ENCODE measurements at places on chromosomes 1 and 21.

DNA sequence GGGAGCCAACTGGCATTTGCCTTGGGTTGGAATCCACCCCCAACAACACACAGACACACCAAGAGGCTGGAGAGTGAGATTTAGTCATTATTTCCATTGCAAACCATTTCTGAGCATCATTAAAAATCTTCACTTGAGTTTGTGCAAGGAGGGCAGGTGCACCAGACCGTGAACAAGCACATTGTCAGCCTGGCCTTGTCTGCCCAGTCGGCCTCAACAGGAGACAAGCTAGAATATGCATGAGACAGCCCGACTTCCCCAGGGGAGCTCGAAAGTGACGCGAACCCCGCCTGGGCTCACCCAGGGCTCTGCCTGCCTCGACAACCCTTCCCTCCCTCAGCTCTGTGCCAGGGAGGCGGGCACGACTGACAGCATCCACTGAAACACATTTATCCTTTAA lies 15.4 kb upstream of the GUCA2B start:
- DNase-seq = no peak

DNA sequence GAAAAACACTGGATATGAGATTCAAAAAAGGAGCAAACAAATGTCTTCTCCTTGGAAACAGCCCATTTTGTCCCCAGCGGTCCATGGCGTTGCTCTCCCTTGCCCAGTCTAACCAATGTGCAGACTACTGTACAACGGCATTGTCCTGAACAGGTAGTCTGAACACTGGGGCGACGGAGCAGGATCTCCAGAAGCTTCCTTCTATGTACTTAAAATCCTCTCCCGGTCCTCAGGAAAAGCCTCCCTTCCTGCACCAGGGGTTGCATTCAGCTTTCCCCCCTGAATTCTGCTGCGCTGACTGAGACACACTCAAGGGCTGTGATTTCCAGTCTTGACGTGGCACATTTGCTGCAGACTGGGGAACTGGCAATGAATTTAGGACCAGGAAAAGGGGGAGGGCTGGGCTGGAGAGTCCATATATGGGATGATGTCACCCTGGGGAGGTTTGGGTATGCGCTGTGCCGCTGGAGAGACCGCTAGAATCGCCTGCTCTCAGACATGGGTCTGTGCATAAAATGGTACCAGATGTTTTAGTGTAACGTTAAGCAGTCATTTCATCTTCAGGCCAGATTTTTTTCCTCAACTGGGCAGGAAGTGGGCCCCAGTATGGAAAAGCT lies 275.9 kb upstream of the C1orf105 start:
- no peak for DNase-seq

GRCh38 chr1:41950820-41951219 lies 32.1 kb upstream of the HIVEP3 start:
- peak; percentile 81 for DNase-seq

DNA sequence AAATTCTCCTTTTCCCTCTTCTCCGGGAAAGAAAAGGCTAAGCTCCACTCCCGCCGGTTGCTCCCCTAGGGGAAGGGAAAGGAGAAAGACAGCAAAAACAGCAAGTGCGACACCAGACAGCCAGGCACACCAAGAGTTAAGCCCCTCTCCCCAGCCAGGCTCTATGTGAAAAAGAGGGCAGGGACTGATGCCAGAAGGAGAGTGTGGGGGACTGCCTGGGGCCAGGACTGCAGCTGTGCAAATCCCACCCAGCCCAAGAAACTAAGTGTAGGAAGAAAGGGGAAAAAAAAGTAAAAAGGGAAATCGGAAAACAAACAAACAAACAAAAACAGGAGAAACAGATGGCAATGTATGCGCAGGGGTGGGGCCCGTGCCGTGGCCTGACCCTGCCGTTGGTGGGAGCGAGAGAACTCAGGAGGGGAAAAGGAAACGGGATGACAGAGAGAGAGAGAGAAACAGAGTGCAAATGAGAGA lies 27.7 kb upstream of the FMO1 start:
- DNase-seq = no peak

DNA sequence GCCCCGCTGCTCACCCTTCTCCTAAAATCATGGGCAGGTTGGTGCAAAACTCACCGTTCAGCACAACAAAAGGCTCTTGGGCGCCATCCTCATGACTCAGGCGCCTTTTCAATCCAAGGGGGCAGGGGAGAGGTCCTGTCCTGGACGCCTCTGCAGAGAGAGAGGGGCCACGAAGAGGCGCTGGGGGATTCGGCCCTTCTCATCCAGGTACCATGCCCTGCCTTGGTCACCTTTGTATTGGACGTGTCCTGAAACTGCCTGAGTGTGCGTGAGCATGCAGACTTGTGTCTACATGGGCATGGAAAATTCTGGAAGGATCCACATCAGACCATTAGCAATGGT lies 53.5 kb downstream of the SLC37A1 start:
- DNase-seq = no peak

GRCh38 chr1:236457775-236458174 lies 63.7 kb downstream of the EDARADD start:
- peak; percentile 50 for DNase-seq

GRCh38 chr1:25794325-25794724 lies 5.7 kb upstream of the SELENON start:
- DNase-seq = no peak

GRCh38 chr1:173267453-173267945 lies 60.4 kb upstream of the TNFSF4 start:
- peak; percentile 16 for DNase-seq

DNA sequence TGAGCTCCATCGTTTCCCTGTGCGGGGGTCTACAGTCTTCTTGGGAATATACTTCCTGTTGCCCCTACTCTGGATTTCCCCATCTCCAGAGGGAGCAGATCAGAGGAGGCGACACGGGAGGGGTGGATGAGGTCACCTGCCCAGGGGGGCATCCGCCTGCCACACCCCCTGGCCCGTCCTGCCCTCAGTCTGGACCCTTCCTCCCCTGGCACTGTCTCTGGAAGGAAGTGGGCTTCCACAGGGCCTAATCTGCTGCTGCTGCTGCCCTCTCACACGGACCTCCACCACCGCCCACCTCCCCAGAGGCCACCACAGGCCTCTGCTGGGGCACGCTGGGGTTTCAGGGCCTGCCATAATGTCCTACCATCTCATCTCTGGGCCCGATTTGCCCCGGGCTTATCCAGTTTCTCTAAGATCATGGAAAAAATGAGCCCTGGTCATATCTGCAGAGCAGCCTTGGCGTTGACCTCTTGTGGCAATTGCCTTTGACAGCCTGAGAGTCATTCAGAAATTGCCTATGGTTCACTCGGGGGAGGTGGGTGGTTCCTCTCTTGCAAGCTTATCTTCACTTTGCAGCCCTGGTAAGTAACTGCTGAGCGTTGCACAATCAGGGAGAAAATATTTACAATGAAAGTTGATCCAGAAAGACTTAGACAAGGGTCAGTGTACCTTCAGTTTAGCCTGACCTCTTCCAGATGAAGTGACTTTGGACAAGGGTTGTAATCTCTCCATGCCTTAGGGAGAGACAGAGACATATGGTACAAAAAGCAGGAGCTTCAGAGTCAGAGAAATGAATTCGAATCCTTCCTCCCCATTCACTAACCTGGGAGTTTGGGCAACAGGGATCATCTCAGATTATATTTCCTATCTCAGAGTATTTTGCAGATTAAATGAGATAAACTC lies 252.4 kb downstream of the TOMM20 start:
- DNase-seq = no peak

Data from GM12878 (cell line).